ENCODE measurements at places on chromosomes 3 and 15.
A peak's percentile ranks its signal among the peaks of the same experiment; 100 is the strongest.

DNA sequence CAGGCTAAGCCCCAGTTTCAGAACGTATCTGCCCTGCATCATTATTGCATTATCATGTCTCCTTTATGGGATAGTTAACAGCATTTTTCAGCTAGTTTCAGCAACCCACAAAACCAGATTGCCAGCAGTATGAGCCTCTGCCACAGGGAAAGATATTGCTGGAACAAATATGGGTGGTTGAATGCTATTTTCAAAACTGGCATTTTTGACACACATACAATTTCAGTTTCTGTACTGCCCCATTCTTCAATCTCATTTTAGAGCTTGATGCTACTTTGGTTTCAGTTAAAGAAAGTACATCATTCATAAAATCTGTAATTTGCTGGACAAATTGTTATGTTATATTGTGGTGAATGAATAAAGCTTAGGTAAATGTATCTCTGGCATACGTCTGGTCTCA lies 1037.5 kb downstream of the NAALADL2 start:
- DNase-seq = no peak

- no peak for DNase-seq
These were observed 79.3 kb downstream of the CHSY1 start for GRCh38 chr15:101172501-101173071.

DNA sequence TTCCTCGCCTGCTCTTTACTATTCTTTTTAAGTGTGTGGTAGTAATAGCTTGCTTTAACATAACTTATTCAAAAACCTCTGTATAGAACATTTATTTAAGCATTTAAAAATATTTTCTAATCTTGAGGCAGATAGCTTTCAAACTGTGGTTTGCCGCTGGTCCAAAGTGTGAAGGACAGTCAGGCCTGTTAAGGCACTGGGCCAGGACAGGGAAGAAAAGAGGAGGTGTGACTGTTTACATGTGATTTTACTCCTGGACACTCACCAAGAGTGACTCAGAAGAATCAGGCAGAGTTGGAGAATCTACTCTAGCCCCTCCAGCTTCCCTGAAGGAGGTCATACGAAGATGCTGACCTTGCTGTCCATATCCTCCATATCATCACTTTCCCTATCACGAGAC lies 44.7 kb downstream of the CEP152 start:
- DNase-seq = no peak

- DNase-seq = no peak
These were observed 53.6 kb upstream of the RBMS3 start for GRCh38 chr3:29227307-29227706.

DNA sequence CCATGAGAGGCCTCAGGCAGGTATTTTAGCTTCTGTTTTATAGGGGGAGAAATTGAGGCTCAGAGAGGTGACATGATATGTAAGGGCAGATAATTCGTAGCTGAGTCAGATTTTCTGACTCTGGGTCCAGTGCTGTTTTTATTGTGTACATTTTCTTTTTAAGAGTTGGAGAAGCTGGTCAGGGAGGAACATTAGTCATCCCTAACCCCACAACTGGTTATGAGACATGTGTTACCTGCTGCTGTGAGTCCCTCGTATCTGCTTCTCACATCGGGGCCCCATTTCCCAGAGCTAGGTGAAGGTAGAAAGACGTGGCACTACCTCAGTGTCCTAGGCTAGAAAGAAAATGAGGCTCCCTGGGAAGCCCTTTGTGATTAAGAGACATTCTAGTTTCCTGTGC lies 28.6 kb downstream of the GALNT15 start:
- DNase-seq = no peak

DNA sequence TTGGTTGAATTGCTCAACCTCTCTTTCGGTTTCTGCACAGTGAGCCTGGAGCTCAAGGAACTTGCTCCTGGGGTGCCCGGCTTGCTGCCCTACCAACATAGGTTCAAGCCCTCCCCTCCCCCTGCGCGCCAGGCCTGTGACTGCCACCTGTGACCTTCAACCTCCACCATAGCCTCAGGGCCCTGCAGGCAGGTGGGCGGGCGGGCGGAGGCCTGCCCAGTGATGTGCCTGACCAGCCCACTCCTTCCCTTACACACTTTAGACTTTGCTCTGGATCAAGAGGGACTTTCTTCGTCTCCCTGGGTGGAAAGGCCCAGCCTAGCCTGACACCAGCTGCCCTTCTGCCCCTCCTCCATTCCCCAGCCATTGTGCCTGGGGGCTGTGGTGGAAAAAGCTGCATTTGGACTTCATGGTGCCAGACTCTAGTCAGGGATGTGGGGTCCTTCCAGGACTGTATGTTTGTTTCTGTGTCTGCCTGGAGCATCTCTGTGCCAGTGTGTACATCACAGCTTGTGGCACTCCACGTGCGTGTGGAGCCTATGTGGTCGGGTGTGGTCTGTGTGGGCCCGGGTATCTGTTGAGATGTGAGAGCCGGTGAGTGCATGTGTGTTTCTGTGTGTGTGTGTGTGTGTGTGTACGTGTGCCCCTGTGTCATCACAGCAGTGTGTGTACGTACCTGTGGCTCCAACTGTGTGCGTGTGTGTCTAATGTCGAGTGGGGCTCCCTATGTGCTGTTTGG lies 9.5 kb downstream of the PRKCD start:
- DNase-seq = peak; percentile 97

DNA sequence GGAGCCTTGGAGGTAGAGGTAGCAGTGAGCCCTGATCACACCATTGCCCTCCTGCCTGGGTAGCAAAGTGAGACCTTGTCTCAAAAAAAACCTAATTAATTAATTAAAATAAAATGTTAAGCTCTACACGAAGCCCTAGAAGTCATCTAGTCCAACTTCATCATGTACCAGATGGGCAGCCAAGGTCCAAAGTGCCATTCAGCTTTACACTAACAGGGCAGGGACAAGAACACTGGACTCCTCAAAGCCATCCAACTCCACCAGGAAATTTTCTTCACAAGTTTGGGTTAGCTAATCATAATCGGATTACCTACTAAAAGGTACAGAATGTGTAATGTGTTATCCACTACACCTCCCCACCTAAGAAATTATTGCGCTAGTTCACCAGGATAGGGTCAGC lies 48.8 kb downstream of the WWTR1 start:
- DNase-seq = no peak

GRCh38 chr15:78524230-78524629 lies 16.0 kb upstream of the PSMA4 start:
- DNase-seq = no peak

GRCh38 chr3:141726483-141726882 lies 11.6 kb upstream of the RNF7 start:
- no peak for DNase-seq

GRCh38 chr15:52567871-52568600 lies 794 bp downstream of the ARPP19 start:
- DNase-seq = no peak

DNA sequence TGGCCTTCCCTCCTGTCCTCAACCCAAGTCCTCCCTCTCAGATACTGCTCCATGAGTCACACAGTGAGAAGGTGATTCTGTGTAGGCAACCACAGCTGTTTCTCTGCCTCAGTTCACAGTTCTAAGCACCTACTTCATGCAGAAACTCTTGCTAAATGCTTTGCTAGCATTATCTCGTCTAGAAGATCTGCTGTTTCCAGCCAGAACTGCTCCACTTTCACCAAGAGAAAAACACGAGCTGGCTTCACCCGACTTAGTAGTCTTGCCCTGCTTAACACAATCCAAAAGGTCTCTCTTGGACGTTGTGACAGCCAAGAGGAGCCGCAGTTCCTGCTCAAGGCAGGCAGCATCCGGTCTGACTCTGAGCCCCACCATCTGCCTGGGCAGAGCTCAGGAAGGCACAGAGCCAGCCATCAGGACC lies 272.1 kb downstream of the UACA start:
- DNase-seq = peak; percentile 17

DNA sequence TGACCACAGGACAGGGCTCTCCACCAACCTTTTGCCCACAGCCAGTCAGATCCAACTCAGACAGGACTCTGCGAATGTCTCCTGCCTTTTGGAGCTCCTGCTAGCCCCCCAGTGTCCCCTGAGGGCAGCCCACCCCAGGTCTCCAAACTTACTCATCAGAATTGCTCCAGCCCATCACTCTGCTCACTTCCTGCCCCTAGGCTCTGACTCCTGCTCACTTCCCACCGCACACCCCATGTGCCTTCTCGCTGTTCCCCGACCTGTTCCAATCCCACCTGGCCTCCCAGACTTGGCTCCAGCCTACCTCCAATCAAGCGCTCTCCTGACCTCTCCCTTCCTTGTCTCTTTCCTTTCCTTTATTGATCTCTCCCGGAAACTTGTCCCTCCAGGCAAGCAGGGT lies 5.9 kb upstream of the STRA6 start:
- DNase-seq = no peak

DNA sequence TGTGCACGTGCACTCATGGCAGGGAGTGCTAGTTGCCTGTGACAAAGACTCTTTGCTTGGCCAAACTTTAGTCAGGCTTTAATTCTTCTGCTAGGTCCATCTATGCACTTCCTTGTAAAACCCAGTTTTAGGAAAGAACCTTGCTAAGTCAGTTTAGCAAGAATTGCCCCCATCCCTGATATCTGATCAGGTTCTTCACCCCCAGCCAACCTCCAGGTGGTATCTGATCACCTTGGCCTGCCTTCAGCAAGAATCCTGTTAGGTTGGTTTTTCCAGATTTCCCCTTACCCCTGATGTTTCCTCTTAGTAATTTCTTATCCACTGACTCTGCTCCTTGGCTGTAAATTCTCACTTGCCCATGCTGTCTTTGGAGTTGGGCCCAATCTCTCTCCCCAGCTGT lies 8.4 kb downstream of the HSPBAP1 start:
- no peak for DNase-seq

- no peak for DNase-seq
These were observed 106.2 kb downstream of the XXYLT1 start for GRCh38 chr3:195164573-195165264.

DNA sequence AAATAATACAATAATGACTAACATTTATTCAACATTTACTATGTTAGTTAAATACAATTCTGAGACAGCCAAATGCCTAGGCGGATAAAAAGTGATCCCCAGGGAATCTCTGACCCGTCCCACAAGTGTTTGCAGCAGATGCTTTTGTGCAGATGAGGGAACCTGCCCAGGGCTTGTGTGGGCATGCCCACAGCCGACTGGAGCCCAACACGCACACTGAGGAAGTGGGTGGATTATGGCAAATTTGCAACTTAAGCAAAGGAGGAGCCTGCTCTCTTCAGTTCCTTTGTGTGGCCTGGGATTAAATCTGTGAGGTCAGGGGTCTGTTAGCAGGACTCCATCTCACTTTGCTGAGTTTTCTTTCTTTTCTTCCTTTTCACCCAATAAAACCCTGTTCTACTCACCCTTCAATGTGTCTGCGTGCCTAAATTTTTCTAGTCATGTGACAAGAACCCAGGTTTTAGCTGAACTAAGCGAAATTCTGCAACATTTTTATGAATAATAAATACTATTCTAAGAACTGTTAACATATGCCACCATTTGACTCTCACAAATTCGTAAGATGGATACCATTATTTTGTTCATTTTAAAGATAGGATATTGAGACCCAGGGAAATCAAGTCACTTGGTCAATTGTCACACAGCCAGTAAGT lies 13.9 kb upstream of the RTP1 start:
- peak; percentile 89 for DNase-seq

DNA sequence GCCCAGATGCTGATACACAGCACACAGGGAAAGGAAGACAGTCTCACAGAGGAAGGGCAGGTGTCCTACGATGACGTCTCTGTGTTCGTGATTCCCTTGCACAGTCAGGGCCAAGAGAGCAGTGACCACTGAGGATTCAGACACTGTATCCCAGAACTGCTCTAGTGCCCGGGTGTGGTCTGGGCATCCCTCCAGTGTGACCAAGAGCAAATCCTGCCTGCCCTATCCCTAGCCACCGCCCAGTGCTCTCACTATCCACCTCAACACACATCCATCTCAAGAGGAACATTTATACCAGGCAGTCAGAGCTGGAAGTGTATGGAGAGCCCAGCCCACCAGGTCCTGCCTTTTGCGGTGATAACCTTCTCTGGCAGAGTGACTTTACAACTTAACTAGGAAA lies 4.1 kb downstream of the PPM1M start:
- DNase-seq = no peak

DNA sequence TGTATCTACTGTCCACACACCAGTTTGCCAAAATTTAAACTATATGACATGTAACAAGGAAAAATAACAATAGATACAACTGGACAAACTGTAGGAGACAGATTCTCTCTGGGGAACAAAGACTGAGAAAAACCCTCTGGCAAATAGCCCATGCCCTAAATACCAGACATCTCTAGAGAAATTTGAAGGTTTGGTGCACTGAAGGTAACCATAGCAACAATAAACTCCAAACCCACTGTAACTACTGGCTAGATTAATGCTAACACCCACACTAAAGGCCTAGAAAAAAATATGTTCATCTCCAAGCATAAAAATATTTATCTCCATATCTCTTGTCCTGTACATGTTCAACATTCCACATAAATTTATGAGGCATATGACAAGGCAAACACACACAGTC lies 267.1 kb downstream of the STXBP5L start:
- no peak for DNase-seq

DNA sequence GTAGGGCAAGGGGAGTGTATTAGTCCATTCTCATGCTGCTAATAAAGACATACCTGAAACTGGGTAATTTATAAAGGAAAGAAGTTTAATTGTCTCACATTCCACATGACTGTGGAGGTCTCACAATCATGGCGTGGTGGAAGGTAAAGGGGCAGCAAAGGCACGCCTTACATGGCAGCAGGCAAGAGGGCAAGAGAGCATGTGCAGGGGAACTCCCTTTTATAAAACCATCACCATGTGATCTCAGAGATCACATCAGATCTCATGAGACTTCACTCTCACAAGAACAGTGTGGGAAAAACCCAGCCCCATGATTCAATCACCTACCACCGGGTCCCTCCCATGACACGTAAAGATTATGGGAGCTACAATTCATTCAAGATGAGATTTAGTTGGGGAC lies 41.4 kb downstream of the SUMF1 start:
- no peak for DNase-seq

DNA sequence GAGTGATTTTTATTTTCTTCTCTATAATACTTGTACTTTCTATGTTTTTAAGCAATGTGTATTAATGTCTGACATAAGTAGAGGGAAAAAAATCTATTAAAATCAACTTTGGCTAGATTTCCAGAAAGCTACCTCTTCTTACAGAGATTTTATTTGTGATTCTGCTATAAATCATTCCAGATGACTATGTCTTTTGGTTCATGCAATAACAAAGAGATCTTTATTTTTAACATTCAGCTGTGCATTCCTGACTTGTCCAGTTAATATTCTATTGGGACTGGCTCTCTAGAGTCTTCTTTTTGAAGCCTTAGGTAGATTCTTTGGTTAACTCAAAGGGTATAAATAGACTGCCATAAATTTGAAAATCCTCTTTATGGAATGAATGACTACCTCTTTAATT lies 74.3 kb upstream of the ARPP21 start:
- DNase-seq = no peak

DNA sequence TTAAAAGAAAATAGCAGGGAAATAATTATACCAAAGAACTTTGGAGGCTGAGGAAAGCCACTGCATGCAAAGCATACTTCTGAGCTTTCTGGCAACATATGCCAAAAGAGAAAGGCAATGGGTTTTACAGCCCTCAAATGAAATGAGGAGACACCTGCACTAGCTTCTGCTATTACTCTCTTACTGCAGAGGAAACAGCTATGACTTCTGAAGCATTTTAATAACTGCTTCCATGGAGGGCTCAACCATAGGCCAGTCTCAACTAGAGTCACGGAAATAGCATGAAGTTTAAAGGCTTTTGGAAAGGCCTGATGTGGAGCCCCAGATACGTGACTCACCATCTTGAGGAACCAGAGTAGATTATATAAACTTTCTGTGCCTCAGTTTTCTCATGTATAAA lies 114.8 kb downstream of the OXNAD1 start:
- DNase-seq = no peak

GRCh38 chr3:194517333-194517732 lies 30.5 kb upstream of the ATP13A3 start:
- no peak for DNase-seq

GRCh38 chr3:102207151-102207571 lies 227.7 kb upstream of the ZPLD1 start:
- no peak for DNase-seq

All from MV-4-11 (cell line).